ENCODE measurements at places on chromosomes 6 and 20. TPM values are rescaled to one million over a fixed set of nuclear protein-coding genes. Genes with fewer than 3 reads are reported as not detected.

DNA sequence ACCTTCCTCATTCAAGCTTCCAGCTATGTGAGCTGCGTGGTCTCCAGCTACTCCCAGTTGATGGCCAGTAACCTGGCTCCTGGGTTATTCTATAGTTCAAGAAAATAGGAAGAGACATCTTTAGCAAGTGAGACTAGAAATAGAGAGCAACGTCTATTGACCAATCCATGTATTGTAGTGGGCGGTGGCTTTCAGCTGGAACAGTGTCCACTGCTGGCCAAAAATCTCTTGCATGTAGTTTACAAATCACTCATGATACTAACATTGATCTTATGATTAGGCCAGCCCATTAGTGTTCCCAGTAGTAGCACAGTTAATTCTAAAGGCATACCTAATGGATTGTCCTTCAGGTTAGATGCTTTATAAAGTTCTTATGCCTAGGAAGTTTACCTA, 58.9 kb upstream of the SCP2D1 start:
- DNase-seq: no peak

DNA sequence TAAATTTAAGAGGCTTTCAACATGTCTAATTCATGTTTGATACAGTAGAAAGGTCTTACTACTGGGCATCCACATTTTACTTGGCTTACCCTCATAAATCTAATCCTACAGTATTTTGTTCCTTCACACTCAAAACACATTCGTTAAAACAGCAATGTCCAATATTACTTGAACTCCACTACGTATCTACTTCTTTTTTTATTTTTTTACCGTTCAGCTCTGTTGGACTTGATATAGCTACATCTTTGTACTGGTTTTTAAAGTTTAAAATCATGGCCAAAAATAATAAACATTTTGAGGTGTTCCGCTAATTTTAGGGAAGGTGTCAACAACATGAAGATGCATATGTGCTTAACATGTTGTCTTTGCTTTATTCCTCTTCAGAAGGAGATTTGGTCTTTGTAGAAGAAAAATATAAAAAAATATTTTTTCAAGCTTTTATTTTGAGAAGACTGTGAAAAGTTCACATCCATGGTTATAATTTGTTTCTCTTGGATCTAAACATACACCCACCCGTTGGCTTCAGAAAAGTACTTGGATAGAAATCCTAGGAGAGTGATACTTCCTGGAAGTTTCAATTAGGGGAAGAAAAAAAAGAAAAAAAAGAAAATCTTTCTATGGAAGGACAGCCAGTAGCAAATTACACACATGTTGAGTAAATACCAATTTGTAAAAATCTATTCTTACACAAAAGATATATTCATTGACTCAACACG, 71.5 kb downstream of the EPB41L2 start:
- no peak for DNase-seq

DNA sequence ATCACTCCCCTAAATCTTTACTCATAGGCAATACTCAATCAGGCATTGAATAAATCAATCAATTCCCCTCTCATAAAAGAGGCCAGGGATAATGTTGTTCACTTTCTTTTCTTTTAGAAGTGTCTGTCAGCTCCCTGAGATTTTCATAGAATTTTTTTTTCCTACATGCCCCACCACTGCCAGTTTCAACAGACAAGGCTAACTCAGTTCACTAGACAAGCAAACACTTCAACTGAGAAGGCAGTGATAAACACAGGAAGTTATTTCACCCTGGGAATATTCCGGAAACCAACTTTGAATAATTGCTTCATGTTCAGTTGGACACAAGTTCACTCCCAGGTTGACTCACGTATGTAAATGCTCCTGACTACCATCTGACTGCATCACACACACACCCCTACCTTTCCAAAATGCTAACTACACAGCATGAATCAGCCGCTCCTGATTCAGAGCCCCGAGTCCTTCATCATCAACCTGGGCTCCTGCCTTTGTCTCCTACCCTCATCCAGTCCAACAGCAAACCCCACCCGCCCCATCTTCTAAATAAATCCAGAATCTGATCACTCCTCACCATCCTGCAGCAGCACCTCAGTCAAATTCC, 143.9 kb downstream of the BCAS1 start:
- no peak for DNase-seq

GRCh38 chr20:15564981-15565380, 1008.3 kb downstream of the KIF16B start:
- DNase-seq: no peak

Gene LAMA2
- 2.9 TPM for total RNA-seq

DNA sequence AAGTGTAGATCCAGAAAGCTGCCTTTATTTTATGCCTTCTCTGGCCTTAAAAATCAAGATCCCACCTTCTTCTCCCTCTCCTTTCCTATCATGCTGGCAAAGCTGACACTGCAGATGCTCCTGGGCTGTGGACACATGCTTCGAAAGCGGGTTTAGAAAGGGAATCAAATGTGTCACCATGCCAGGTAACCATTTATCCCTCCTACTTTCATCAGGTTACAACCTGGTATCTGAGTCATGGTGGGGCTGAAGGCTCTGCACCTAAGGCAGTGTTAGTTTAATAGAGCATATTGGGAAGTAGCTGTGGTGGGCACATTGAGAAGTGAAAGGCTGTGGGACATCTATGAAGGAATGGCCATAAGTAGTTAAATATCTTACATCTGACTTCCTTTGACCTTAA, 69.8 kb downstream of the GJA1 start:
- DNase-seq: no peak

Gene ADAM33
- 0.51 TPM for total RNA-seq

DNA sequence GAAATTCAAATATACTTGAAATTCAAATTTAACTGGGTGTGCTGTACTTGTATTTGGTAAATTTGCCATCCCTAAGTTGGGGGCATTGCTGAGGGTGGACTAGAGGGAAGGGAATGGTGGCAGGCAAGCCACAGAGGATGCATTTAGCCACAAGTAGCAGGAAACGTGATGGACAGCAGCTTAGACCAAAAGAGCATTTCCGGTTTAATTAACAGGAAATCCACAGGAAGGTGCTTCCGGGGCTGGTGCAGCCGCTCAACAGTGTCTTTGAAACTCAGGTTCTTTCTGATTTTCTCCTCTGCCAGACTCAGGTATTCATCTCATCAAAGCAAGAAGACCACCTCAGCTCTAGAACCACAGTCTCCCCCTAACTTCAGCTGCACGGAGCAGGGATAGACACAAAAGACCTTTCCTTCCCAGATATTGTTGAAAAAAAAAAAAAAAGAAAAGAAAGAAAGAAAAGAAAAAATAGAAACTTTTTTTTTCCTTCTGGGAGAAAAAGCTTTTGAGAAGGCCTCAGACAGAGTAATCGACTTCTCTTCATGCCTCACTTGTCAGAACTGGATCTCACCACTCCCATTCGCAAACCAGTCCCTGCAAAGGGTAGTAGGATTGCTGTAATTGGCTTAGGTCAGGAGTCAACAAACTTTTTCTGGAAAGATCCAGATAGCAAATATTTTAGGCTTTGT, 8.0 kb upstream of the BCAS1 start:
- DNase-seq: no peak

DNA sequence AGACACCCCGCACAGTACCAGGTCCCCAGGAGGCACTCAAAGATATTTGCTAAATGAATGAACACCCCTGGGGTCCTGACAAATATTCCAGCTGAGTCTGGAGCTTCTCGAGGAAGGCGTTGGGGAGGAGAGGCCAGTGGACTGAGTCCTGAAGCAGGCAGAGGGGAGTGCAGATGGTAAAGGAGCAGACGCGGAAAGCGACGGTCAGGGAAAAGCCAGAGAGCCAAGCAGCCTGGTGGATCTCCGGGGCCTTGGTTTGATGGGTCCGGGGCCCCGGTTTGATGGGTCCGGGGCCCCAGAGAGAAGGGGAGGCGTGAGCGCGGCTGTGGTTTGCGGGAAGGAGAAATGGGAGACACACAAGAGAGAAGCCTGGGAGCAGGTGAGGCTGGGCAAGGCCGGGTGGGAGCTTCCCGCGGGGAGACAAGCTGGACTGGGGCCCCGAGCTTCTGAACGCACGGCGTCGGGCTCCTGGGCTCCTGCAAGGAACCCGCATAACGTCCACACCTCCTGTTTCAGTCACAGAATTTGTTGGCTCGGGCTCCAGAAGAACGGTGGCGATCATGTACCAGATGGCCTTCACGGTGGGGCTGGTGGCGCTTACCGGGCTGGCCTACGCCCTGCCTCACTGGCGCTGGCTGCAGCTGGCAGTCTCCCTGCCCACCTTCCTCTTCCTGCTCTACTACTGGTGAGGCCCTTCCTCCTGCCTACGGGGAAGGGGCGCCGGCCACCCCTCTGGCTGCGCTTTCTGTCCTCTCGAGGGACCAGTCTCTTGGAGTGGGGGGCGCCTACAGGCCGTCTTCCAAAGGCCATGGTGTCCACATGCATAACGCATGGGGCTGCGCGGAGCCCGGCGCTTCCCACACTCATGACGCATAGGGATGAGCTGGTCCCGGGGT, 12.1 kb downstream of the SLC22A1 start:
- DNase-seq: no peak

All from right lobe of liver (tissue), 6 donors.